ENCODE measurements at places on chromosomes 6 and 20.

DNA sequence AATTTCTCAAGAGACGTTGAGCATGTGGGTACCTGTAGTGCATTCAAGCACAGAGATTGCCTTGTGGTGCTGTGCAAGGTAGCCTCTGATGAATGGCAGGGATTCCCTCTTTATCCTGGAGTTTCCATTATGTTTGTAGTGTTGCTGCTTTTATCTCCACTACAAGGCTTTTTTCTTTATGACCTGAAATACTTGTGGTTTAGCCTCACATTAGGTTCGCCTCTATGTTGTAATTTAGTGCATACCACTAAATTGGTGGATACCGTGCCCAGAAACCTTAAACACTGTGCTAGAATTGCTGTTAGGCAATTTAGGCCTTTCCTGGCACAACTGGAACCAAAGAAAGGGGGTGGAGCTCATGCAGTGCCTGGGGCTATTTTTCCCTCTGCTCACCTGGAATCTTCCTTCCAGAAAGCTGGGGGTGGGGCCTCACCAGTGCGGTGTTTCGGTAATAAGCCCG lies 76.8 kb downstream of the NCOA7 start:
- DNase-seq, result no peak

GRCh38 chr6:138310294-138310693 lies 67.4 kb upstream of the SMIM28 start:
- DNase-seq, result peak; percentile 63

DNA sequence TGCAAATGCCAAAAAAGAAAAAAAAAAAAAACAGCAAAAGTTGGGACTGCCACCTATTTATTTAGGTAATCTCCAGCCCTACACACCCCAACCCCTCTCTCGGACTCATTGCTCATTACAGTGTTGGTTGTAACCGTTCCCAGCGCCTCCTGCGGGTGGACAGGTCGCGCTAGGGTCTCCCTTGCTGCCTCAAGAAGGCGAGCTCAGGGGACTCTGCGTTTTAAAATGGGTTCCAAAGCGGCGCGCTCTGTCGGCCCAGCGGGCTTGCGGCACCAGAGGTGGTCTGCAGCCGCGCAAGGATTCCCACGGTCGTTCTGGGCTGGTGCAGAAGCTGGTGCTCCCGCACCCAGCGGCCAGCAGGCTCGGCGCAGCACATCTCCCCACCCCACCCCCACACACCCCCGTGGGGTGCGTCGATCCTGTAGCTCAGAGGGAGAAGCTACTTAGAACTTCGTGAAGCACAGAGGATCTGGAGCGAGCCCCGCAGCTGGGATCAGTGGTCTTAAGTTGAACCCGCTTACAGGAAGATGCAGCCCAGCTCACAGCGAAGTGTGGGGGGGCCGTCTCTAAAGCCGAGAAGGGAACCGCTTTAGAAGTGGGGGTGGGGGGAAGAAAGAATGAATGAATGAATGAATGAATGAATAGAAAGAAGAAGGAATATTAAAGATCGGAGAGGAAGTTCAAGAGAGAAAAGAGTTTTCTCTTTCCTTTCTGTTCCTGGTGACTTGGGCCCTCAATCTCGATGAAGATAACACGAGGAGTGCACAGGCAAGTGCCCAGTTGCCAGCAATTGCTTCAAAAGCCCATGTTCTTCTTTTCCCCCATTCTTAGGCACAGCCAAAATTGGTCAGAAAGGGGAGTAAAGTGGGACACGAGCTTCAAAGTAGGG lies 780 bp downstream of the TFAP2A start:
- no peak for DNase-seq

- DNase-seq, result no peak
Observed at GRCh38 chr6:66556936-66557335, 849.9 kb upstream of the EYS start.

GRCh38 chr6:26318459-26319404 lies 46.3 kb upstream of the BTN3A2 start:
- no peak for DNase-seq

DNA sequence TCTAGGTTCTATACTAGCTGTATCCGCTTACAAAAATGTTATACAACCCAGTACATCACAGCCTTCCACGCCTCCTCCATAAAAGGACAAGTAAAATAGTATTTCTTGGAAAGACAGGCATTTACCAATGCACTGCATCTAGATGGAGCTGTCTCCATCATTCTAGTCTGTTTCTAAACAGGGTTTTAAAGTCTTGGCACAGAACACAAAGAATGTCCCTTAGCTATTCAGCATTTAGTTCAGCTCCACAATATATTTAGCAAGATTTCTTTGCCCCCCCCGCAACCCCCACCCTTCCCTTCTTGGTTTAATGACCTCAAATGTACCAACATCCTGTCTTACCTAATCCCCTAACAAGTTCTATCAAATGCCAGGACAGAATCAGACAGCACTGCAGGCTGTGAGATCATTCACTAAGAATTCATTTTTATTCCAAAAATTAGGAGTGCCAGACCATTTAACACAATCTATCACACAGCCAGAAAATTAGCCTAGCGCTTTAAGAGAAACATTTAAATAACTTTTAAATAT lies 198.6 kb downstream of the BACH2 start:
- no peak for DNase-seq

GRCh38 chr6:73798592-73798991 lies 102.6 kb downstream of the CD109 start:
- no peak for DNase-seq

DNA sequence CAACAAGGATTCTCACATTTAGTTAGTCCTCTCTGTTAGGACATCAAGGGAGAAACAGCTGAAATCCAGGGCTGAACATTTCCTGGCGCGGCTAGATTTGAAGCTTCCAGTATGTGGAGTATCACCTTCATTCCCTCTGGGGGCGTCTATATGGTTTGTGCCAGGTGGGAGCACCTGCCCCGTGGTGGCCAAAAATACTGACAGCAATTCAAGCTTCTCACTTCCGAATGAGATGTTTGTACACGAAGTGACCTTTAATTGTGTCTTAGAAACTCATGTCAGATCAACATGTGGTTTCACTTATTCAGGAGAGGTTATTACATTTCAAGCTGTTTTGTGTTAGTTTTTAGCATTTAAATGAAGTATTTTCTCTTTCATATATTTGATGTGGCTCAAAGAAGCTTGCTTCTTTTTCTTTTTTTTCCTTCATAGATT lies 67.3 kb upstream of the ZNF217 start:
- no peak for DNase-seq

- no peak for DNase-seq
Observed at GRCh38 chr20:2899243-2899642, 26.0 kb downstream of the PTPRA start.

- no peak for DNase-seq
Observed at GRCh38 chr6:3517350-3517749, 60.5 kb upstream of the SLC22A23 start.

GRCh38 chr6:146426516-146426915 lies 117.1 kb upstream of the RAB32 start:
- no peak for DNase-seq

DNA sequence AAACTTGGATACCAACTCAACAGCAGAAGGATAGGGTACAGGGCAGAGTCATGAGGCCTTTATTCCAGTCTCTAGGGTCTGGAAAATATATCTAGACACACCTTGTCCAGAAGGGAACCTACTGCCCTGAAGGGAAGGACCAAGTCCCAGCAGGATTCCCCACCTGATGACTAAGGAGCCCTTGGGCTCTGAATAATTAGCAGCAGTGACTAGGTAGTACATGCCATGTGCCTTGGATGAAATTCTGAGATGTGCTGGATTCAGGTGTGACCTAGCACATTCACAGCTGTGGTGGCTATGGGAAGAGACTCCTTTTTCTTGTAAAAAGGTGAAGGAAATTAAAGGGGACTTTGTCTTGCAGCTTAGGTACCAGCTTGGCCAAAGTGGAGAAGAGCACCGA lies 364.3 kb upstream of the PTCHD4 start:
- DNase-seq, result no peak

DNA sequence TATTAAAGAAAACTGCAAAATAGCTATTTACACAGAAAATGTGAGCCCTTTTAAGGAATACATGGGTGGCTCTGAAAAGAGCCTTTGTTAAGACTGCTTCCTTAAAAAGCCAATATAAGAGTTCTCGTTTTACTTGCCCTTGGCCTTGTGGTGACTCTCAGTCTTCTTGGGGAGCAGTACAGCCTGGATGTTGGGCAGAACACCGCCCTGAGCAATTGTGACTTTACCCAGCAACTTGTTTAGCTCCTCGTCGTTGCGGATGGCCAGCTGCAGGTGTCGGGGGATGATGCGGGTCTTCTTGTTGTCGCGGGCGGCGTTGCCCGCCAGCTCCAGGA lies 111.5 kb downstream of the HFE start:
- peak; percentile 69 for DNase-seq

- DNase-seq, result no peak
Observed at GRCh38 chr20:22430746-22431168, 153.6 kb downstream of the FOXA2 start.

- DNase-seq, result no peak
Observed at GRCh38 chr6:41157323-41157722, 3.2 kb upstream of the TREML1 start.
